Activated CD4-positive, alpha-beta T cell treated with anti-CD3 and anti-CD28 coated beads, Interleukin-2, amount 10 ng/mL, durations not matched to agents 7 days and 5 days (primary cell): ENCODE measurements at places on chromosomes 7 and 10.

DNA sequence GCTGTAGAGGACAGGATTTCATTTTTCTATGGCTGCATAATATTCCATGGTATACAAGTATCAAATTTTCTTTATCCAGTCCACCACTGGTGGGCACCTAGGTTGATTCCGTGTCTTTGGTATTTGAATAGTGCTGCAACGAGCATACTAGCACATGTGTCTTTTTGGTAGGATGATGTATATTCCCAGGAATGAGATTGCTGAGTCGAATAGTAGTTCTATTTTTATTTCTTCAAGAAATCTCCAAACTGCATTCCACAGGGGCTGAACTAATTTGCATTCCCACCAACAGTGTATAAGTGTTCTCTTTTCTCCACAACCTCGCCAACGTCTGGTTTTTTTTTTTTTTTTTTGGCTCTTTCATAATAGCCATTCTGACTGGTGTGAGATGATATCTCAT is 550.0 kb downstream of the REEP3 start:
- no peak for DNase-seq

GRCh38 chr10:5614155-5614721 is 52.2 kb downstream of the ASB13 start:
- no peak for DNase-seq

DNA sequence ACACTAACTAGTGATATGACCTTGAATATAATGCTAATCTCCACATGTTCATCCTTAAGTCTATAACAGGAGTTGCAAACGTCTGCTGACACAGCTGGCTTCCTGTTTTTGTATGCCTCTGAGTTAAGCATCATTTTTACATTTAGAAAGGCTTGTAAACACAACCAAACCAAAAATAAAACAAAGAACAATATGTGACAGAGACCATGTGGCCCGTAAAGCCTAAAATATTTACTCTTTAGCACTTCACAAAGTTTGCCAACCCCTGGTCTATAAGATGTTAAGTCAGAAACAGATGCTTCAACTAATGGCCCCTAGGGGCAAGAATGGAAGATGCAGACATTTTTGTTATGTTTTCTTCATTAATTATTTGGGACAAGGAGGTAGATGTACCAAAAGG is 109.3 kb downstream of the CPEB3 start:
- no peak for DNase-seq

DNA sequence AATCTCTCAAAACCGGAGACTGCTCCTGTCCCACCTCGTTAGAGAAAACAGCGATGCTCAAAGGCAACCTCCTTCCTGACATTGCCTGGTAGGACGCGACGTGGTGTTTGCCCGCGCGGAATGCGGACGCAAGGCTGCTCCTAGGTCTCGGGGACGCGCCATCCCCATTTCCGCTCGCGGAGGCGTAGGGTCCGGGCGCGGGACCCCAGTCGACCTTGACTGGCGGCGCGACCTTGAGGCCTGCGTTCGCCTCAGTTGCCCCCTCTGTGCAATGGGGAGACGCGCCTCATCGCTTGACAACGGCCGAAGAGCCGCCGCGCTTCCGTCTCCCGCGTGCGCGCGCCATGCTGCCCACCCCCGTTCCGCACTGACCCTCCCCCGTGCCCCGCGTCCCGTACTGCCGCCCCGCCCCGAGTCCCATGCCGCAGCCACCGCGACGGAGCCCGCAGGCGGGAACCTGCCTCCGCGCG is 412 bp upstream of the PPIA start:
- peak; percentile 72 for DNase-seq

GRCh38 chr7:157684909-157685429 is 348.2 kb downstream of the DNAJB6 start:
- DNase-seq = no peak

GRCh38 chr7:102416406-102416805 is 17.0 kb upstream of the ORAI2 start:
- DNase-seq = no peak

DNA sequence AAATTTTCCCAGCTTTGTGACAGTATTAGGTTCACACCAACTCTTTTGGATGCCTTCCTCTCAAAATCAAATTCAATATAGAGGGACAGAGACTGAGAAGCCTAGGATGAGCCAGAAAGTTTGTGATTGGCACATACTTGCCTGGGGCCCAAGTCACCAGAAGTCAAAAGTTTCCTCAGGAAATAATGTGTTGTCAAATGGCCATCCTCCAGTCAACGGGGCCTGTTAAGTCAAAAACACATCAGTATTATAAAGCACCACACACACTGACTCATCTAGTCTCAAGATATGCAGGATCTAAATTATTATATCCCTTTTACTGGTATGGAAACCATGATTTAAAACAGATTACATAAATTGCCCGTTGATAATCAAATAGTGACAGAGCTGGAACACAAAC is 158.1 kb downstream of the AHR start:
- no peak for DNase-seq

DNA sequence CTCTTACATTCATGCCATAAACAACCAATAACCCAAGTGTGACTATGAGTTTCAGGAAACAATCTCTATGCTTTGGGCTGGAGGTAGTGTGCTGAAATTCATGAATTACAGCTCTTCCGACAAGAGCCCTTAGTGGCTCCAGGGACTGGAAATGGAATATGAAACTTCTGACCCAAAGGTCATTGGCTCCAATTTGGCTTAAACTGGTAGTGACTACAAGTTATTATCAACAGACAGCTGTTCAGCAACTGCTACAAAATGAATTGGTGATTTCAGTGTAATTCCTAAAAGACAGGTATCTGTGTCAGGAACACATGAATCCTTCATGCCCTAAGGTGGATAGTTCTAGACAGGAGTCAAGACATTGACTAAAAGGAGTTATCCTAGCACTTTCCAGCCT is 745.4 kb downstream of the PHTF2 start:
- DNase-seq = no peak

- DNase-seq = no peak
These were observed 106.2 kb upstream of the RET start for GRCh38 chr10:42970451-42971250.

DNA sequence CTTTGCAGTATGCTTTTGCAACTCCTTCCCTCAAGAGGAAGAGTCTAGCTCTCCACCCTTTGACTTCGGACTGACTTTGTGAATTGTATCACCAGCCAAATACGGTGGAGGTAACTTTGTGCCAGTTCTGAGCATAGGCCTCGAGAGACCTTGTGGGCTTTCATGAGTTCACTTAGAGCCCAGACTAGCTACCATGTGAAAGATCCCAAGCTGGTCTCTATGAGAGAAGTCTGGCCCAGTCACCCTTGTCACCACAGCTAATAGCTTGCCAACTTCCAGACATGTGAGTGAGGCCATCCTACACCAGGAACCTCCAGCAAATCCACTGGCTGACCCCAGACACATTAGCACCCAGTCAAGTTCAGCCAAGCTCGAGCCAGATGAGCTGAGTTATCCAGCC is 72.2 kb upstream of the EXOC4 start:
- DNase-seq = no peak

DNA sequence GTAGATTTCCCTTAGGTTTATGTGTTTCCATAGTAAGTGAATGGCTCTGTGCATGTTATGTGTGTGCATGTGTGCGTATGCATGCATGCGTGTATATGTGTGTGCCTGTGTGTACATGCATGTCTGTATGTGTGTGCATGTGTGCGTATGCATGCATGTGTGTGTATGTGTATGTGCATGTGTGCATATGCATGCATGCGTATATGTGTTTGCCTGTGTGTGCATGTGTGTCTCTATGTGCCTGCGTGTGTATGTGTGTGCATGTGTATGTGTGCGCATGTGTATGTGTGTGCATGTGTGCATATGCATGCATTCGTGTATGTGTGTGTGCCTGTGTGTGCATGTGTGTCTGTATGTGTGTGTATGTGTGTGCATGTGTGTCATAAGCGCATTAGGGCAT is 98.8 kb upstream of the AGBL3 start:
- no peak for DNase-seq

- no peak for DNase-seq
These were observed 19.9 kb downstream of the MINDY4 start for GRCh38 chr7:30791114-30791513.

- no peak for DNase-seq
These were observed 300.5 kb downstream of the C7orf25 start for GRCh38 chr7:42611289-42611928.

DNA sequence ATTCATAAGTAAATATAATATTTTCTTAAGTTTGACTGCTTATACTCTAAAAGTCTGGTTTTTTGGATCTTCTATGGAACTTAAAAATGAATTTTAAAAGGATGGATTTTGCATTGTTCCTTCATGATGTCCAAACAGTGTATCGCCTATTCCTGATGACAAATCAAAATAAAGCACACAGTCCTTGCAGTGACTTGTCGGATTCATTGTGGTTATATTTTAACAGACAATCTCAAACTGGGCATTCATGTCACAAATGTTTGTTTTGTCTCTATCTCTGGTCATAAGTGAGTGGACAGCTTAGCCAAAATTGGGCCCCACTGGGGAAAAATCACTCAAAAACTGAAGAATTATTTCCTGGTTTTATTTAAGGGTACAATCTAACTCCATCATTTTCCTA is 74.8 kb downstream of the LMBR1 start:
- no peak for DNase-seq

DNA sequence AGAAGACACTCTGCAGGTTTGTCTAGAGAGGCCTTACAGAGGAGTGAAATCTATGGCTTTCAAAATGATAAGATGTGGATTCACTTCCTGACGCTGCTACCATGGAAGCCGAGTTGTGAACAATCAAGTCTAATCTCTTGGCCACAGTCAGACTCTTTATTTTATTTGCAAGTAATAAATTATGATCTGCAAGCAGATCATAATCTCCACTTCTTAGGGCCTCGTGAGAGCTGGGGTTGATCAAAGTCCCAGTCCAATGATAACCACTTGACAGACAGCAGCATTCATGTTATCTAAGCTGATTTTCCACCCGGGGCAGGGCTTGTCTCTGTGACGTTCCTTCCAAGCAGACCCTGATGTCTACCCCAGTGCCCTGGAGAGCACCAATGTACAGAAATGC is 776.4 kb upstream of the AUTS2 start:
- DNase-seq = no peak

DNA sequence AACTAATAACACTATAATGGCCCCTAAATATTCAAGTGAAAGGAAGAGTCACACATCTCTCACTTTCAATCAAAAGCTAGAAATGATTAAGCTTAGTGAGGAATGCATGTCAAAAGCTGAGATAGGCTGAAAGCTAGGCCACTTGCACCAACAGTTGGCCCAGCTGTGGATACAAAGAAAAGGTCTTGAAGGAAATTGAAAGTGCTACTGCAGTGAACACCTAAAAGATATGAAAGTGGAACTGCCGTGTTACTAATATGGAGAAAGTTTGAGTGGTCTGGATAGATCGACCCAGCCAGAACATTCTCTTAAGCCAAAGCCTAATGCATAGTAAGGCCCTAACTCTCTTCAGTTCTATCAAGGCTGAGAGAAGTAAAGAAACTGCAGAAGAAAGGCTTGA is 12.1 kb upstream of the SNX13 start:
- DNase-seq = peak; percentile 30

GRCh38 chr10:79023240-79024162 is 45.3 kb upstream of the ZMIZ1 start:
- DNase-seq = no peak

- no peak for DNase-seq
These were observed 9.7 kb upstream of the GARS1 start for GRCh38 chr7:30584965-30585364.

GRCh38 chr7:149495785-149496641 is 1.6 kb downstream of the ZNF746 start:
- no peak for DNase-seq

DNA sequence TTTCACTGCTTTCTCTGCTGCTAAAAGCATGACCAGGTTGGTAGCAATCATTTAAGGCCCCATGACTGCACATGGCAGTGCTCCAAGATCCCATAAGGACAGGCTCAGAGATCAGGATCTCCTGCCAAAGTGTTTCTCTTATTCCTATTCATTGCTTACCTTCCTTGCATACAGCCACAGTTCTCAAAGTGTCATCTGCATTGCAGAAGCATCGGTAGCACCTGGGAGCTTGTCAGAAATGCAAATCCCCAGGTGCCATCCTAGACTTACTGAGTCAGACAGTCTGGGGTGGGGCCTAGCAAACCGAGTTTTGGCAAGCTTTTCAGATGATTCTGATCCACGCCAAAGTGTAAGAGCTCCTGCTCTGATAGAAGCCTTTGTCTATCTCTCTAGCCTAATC is 489.0 kb upstream of the AUTS2 start:
- no peak for DNase-seq

DNA sequence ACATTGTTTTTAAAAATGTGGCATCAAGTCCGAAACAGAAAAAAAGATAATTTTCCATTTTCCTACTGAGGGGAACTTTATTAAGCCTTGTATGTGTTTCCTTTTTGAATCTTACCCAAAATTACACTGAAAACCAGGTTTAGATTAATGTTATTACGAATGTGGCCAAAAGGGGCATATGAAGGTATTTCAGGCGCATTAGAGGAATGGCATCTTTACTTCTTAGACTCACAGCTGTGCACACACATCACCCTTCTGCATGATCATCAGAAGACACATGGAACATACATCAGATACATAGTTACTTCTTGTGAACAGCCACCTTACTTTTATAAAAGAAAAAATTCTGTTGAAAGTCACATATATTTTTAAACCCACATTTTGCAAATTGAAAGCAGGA is 58.6 kb upstream of the ZPBP start:
- no peak for DNase-seq

- peak; percentile 40 for DNase-seq
These were observed 25.9 kb downstream of the ABRAXAS2 start for GRCh38 chr10:124827474-124827873.

GRCh38 chr10:11595395-11595692 is 16.1 kb downstream of the USP6NL start:
- no peak for DNase-seq

GRCh38 chr10:61472090-61472674 is 19.0 kb upstream of the TMEM26 start:
- DNase-seq = no peak

DNA sequence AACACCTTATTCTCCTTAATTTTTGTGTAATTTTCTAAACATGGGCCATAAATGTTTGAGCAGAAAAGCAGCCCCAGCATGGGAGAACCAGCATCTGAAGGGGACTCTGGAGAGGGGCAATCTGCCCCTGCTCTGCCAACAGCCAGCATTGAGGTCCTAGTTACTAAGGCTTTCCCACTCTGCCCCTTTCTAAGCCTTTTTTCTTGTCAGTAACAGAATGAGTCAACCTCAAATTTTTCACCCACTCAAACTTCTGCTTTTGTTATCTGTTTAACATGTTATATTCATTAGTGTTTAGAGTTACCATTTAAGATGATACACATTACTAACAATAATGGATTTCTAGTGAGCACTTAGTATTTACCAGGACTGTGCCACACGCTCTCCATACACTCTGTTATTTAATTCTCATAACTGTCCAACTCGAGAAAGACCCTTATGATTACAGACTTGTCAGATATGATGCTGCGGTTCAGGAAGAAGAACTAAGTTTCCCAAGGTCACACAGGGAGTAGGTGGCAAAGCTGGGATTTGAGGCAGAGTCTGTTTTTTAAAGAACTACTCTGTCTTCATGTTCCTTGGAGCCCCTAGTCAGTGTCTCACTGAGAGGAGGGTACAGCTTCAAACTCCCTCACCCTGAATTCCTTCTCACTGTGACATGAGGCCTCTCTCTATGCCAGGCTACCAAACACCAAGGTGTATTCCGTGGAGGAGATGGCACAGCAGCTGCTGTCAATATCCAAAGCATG is 19.9 kb upstream of the GPAM start:
- no peak for DNase-seq
